Dermis blood vessel endothelial cell (primary cell): ENCODE measurements at places on chromosomes 4 and X.

GRCh38 chr4:15348236-15348635, 79.6 kb upstream of the C1QTNF7 start:
- DNase-seq = no peak

- DNase-seq = no peak
These were observed 399.9 kb upstream of the CNKSR2 start for GRCh38 chrX:20974326-20974725.

GRCh38 chrX:46611658-46612362, 38.2 kb downstream of the CHST7 start:
- DNase-seq = no peak

GRCh38 chrX:122816288-122816687, 367.8 kb upstream of the GRIA3 start:
- no peak for DNase-seq

- DNase-seq = no peak
These were observed 2.1 kb upstream of the SLC25A6 start for GRCh38 chrX:1393871-1394615.

DNA sequence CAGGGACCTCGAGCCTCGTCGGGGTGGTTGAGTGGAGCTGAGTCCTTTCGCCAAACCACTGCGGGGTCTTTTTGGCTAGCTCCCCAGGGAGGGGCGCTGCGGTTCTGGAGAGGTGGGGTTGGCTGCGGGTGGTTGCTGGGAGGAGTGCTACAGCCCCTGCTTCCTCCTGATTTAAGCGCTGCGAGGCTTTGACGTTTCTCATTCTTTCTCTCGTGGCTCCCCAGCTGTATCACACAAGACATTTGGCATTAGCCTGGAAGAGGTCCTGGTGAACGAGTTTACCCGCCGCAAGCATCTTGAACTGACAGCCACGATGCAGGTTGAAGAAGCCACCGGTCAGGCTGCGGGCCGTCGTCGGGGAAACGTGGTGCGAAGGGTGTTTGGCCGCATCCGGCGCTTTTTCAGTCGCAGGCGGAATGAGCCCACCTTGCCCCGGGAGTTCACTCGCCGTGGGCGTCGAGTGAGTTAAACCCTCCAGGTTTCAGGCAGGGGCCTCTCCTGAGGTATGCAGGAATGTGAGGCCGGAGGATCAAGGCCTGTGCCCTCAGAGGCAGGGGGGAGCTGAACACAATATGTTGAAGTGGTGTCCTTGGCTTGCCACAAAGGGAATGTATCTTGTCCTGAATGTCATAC, 25.5 kb downstream of the ARHGAP36 start:
- DNase-seq = no peak

DNA sequence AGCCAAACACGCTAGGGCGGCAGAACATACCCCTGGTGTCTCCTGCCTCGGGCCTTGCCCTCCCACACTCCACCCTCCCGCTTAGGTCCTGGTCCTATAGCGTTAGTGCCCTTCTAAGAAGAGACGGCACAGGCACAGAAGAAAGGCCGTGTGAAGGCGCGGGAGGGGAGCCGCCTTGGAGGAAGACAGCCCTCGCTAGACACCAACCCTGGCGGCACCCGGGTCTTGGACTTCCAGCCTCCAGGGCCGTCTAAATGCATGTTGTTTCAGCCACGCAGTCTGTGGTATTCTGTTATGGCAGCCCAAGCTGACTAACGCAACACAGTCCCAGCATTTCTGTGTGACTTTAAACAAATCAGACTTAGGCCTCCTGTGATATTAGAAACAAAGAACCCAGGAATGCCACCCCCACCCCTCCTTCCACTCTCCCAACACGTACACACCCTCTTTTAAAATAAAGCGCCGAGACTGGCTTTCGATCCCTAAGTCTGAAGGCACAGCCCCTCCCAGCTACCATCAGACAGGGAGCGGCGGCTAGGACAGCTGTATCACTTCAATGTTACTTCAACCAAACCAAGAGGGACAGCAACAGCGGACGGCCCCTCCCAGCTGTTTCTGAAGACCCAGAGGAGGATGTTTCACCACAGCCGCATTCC, 128.0 kb downstream of the AFAP1 start:
- no peak for DNase-seq

GRCh38 chrX:133610056-133610455, 194.8 kb upstream of the GPC4 start:
- DNase-seq = no peak

GRCh38 chrX:47283015-47283771, 50.4 kb downstream of the USP11 start:
- no peak for DNase-seq

DNA sequence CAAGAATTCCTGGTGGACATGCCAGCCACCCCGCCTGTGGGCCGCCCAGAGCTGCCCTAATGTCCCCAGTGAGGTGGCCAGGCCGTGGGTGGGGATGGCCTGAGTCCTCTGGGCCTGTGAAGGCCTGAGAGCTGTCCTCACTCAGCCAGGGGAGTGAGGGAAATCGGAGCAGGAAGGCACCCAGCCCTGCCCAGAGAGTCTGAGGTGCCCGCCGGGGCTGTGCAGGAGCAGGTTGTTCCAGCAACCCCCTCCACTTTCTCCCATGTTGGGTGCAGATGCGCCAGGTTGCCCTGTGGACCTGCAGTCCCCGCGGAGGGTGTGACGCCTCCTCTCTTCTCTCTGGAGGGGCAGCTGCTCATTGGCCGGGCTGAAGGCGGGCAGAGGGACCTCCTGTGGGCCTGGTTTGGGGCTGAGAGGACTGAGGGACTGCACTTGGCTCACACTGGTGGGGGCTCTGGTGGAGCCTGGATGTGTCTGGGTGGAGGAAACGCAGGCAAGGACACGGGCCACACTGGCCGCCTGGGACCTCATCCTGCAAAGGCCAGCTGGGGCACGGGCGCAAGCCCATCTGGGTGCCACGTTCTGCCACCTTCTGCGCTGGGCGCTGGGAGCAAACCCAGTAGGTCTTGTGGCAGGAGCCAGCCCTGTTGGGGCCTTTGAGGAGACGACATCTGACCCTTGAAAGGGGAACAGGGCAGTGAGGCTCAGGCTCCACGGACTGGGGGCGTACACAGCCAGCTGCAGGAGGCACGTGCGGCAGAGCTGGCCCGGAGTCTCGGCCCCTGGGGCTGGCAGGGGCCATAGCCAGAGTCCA, 14.0 kb downstream of the DOK7 start:
- no peak for DNase-seq

GRCh38 chr4:123555233-123555806, 158.7 kb downstream of the SPRY1 start:
- DNase-seq = peak; percentile 93

- no peak for DNase-seq
These were observed 9.1 kb downstream of the IL13RA1 start for GRCh38 chrX:118736394-118737010.

DNA sequence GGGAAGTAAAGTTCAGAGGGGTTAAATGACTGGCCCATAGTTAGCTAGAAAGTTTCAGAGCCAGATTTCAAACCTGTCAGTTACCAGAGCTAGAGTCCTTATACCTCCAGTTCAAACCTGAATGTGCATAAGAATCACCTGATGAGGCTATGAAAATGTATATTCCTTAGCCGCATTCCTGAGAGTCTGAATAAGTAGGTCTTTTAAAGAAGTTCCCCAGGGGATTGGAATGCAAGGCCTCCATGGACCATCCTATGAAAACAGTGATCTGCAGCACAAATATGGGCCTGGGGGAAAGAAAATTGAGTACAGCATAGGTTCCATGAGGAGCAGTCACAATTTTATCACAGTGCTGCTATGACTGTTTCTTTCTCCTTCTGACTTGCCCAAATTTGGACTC, 263.9 kb upstream of the CXorf66 start:
- no peak for DNase-seq

DNA sequence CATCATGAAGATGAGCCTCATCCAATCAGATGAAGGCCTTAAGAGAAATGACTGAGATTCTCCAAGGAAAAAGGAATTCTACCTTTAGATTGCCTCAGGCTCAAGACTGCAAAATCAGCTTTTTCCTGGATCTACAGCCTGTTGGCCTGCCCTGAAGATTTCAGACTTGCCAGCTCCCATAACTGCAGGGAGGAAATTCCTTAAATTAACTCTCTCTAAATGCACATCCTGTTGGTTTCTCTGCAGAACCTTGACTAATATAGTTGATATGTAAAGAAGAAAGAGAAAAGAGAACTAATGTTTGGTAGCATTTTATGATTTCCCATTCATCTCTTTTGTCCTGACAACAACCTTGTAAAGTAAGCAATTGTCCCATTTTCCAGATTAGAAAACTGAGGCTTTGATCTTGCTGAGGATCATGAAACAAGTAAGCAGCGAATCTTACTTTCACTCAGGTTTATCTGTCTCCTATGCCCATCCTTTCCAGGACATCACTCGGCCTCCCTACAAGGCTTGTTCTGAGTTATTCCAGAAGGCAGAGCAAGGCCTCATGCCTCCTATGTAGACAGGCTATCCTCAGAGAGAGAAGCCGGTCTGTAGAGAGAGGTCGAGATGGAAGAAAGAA, 115.0 kb upstream of the LDB2 start:
- peak; percentile 83 for DNase-seq

- no peak for DNase-seq
These were observed 7.5 kb downstream of the UCHL1 start for GRCh38 chr4:41264212-41264611.

- DNase-seq = no peak
These were observed 18.2 kb upstream of the ANTXR2 start for GRCh38 chr4:80091184-80091583.

- DNase-seq = no peak
These were observed 197.2 kb downstream of the GRXCR1 start for GRCh38 chr4:43089730-43090129.

DNA sequence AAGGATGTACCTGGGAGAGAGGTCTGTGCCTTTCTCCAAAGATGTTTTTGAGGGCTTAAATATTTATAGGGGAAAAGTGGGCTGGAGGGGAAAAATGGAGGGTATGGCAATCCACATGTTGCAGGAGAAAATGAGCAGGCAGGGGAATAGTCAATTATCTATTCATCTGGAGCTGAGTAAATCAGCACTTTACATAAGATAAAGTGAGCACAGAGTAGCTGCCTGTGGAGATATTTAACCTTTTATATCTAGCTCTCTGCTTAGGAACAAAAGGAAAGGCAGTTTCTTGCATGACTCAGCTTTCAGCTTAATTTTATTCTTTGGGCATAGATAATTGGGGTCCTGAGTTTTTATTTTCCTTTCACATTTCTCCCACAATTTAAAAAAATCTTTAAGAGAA, 93.6 kb upstream of the NPY2R start:
- DNase-seq = no peak

DNA sequence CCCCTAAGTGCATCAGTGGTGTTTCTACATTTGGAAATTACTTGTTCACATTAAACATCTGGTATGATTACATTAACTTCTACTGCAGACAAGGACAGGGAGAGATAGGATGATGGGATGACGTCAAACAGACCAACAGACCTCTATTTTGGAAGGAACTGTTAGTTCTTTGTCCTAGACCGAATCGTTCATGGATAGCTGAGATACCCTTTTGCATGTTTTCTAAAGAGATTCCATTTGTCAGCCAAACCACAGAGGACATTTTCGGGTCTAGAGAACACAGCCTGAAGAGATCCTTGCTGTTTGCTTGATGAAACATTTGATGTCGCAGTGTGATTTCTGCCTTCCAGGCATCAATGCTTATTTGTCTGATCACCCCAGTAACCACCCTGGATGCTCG, 27.7 kb downstream of the CHST7 start:
- no peak for DNase-seq

GRCh38 chrX:20143561-20143960, 1.9 kb upstream of the EIF1AX start:
- DNase-seq = no peak

DNA sequence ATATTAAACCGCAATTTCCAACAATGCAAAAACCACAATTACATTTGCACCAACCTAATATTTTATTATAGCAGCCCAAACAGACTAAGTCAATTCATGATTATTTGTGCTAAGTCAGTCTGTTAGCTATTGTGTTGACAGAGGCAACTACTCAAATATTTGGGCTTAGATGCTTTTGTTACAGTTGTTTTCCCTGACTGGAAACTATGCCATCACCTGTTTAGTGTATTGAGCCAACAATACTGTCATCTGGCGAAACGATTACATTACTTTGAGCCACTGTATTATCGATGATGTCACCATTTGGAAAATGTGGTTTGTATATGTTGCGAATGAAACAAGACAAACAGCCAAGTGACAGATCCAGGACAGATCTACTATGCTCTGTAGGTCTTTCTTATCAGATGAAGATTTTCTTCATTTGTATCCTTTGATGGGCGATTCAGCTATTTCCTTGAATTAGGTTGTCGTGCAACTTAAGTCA, 38.7 kb upstream of the INTS6L start:
- DNase-seq = no peak

DNA sequence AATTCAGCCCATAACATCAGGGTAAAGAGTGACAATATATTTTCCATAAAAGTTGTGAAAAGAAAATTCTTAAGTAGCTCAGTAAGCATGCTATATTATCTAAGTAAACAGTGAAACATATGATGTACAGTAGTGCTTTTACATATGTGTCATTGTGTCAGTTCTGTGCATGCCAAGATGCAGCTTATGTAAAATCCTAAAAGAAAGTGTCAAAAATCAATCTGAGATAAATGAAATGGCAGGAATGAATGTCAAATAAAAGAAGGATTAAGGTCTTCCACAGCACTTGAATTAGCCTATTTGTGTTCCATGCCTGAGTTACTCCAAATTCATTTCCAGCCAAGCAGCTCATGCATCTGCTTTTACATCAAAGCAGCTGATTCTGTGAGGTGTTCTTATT, 452.7 kb upstream of the HS3ST1 start:
- no peak for DNase-seq

- no peak for DNase-seq
These were observed 527 bp downstream of the NOA1 start for GRCh38 chr4:56976837-56977320.

- DNase-seq = peak; percentile 99
These were observed 7.8 kb upstream of the SH3TC1 start for GRCh38 chr4:8191136-8191747.

DNA sequence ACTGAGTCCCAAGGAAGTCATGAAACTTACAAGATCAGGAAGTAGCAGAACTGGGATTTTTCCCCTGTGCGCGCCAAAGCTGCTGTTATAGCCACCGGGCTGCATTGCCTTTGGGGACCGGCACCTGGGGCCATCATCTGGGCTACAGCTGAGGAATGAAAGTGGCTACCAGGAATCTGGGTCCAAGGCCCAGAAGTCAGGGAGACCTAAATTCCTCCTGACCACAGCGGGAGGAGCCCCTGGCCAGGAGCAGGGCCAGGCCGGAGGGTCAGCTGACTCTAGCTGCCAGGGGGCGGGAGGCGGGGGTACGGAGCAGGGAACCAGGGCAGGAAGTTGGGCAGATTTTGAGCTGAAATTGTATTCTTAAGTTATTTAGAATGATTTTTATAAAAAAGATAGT, 242.4 kb downstream of the EVC2 start:
- DNase-seq = no peak

DNA sequence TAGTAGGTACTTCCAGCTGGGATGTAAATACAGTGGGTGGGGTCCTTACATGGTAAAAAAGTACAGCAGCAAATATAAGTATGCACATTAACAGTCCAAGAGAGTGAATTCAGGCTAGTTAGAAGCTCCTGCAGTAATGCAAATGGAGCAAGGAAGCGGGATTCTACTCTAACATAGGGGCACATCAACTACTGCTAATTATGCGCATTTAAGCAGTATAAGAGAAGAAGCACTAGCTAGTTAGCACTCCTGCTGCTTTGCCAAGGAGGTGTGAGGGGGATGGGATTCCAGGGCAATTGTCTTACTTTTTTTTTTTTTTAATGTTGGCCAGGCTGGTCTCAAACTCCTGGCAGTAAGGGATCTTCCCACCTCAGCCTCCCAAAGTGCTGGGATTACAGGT, 284.1 kb downstream of the CHIC1 start:
- DNase-seq = no peak

- no peak for DNase-seq
These were observed 36.3 kb upstream of the GATB start for GRCh38 chr4:151797131-151797530.

- no peak for DNase-seq
These were observed 555.6 kb downstream of the PPARGC1A start for GRCh38 chr4:23333946-23334878.
